NT2/D1 (cell line): ENCODE measurements at places on chromosomes 7 and 10.

GRCh38 chr7:18401757-18402156 lies 93.8 kb upstream of the HDAC9 start:
- DNase-seq = no peak

DNA sequence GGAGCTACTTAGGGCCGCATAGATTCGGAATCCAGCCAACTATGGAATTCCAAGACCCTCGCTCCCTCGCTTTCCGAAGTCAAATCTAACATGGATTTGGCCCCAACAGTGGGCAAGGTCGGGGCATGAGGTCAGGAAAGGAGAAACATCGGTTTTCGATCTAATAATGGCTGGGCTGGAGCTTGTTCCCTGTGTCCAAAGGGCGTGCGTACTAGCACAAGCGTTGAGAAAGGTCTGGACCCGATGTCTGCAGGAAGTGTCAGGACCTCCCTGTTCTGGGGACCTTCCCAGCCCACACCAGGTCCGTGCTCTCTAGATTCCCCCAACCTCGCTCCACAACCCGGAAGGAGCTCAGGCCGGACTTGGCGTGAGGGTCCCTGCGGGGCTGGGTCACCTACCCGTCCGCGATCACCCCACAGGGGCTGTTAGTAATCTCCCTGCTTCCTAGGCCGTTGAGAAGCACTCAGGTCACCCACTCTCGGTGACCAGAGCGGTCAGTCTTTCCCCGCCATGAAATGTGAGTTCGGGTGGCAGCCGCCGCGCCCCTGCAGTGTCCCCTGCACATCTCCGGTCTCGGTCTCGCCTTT lies 4.8 kb downstream of the FEZF1 start:
- no peak for DNase-seq

GRCh38 chr7:2855386-2855785 lies 11.3 kb upstream of the GNA12 start:
- DNase-seq = no peak

GRCh38 chr10:7134448-7134847 lies 276.4 kb downstream of the SFMBT2 start:
- no peak for DNase-seq

DNA sequence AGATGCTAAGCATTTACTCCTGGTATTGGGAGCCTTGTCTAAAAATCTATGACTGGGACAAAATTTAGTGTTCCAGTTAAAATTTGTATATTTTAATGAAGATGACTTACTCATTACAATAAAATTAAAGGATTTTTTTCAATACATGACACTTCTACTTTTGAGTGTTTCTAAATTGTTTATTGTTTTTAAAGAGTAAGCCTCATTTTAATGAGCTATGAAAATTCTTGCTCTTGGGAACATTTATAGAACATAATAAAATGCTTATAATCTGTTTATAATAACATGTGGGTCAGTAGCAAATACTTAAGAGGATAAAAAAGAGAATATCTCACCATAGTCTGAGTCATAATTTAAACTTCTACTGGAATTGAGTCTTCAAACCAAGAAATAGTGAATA lies 149.5 kb downstream of the PLCE1 start:
- DNase-seq = no peak

DNA sequence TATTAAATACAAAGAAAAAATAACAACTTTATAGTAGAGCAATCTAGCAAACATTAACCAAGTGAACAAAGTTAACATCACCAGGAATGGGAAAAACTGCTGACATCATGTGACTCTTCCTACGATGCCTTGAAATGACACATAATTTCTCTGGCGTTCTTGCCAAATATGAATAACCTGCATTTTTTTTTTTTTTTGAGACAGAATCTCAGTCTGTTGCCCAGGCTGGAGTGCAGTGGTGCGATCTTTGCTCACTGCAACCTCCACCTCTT lies 126.5 kb upstream of the VKORC1L1 start:
- no peak for DNase-seq

DNA sequence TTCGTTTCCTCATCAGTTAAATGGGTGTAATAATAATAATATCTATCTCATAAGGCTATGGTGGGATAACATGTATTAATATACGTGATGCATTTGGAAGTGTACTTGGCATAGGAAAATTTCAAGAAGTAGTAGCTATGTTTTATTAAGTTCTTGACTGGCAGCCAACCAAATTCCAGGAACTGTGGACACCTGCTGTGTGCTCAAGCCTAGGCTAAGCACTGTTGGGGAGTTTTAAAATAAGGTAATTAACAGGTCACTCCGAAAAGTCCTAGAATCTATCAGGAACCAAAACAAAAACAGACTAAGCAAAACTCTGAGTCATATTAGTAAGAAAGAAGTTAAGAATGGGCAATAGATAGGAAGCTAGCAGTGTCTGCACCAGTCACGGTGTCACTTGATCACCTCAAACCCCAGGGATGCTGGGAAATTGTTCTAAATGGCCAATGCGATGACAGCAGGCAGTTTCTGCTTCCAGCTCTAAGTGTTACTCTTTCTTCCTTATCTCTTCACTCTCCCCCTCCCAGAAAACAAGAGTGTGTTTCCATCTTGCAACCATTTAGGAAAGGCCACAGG lies 92.0 kb upstream of the GDF10 start:
- DNase-seq = no peak

DNA sequence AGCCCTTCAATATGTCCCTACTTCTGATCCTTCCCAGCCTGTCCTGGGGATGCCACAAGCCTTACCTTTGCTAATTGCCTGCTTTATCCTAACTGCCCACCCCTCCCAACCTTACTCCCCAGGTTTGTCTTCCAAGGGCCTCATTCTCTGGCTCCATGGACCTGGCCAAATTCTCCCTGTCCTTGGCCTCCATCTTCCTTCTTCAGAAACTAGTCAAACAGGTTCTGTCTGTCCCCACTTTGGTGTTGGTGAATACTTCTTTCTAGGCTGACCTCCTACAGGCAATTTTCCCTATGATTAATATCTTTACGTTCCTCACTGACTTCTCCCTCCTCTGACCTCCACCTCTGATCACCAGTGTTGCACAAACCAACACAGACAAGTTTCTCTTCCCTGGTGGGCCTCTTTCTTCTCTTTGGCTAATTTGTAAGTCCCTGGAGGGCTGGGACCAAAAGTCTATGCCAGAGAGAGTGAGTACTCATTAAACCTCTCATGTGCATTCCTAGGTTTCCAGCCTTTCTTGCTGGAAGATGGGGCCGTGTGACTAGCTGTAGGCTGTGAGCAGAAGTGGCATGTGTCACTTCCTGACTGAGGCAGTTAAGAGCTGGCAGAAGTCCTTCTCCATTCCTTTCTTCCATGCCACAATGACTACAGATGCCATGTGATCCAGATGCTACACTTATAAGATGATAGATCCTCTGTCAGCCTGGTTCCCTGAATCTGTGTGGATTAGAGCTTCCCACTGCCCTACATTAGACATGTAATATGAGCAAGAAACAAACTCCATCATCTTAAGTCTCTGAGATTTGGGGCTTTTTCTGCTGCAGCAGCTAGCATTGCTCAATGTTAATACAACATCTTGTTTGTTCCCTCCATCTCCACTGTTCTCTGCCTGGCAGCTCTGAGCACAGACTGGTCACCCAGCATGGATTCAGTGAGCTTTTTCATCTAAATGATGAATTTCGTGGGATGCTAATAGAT lies 382.7 kb downstream of the RPS24 start:
- no peak for DNase-seq
